Stimulated activated CD4-positive, alpha-beta T cell treated with anti-CD3 and anti-CD28 coated beads, Interleukin-4, amount 100 ng/mL, for 4 hours (primary cell): ENCODE measurements at places on chromosomes 2 and 18.

GRCh38 chr18:75048776-75049454 lies 160.0 kb downstream of the PTGR3 start:
- no peak for DNase-seq

GRCh38 chr18:54845787-54846186 lies 17.5 kb downstream of the RAB27B start:
- DNase-seq = no peak

DNA sequence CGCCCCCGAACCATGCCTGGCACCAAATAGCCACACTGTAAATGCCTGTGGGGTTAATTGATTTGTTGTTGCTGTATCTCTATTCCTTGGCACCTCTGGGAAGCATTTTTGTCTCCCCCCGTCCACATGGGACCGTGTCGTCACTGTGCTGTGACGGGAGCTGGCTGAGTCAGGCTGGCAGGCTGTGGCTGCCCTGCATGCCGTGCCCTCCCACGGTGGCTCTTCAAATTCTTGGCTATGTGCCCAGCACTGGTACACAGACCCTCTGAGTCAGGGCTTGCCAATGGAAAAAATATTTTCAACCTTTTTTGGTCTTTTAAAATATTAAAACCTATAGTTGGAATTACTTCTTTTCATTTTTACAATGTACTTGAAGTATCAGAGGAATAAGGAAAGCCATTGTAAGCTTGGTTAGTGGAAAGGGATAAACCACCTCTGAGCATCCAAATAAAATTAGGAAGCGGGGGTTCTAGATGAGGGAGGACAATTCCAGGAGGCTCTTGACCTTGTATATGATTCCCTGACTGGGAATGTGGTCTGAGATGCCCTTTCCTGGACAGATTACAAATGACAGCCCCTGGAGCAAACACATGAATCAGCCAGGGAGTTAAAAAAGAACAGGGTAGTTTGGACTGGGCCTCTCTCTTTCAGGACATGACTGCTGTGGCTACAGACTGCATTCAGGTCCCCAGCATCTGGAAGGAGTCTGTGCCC lies 59.4 kb downstream of the DGKD start:
- peak; percentile 86 for DNase-seq

GRCh38 chr2:71347517-71347916 lies 15.9 kb downstream of the ZNF638 start:
- no peak for DNase-seq

DNA sequence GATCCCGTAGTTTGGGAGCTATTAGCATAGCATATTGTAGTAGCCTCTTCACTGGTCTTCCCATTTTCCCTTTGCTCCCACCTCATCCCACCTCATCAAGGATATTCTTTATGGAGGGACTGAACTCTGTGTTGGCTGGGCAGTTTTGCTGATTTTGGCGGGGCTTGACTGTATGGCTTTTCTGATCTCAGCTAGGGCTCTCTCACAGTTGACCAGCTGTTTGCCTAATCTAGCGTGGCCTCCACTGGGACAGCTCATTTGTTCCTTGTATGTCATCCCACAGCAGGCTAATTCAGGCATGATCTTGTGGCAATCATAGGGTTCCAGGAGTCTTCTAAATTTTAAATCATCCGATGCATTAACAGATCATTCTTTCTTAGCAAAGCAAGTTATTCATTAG lies 30.2 kb upstream of the MTX2 start:
- no peak for DNase-seq

GRCh38 chr2:18209934-18210639 lies 331.6 kb downstream of the KCNS3 start:
- no peak for DNase-seq

GRCh38 chr2:37894047-37894446 lies 31.0 kb upstream of the RMDN2 start:
- no peak for DNase-seq

DNA sequence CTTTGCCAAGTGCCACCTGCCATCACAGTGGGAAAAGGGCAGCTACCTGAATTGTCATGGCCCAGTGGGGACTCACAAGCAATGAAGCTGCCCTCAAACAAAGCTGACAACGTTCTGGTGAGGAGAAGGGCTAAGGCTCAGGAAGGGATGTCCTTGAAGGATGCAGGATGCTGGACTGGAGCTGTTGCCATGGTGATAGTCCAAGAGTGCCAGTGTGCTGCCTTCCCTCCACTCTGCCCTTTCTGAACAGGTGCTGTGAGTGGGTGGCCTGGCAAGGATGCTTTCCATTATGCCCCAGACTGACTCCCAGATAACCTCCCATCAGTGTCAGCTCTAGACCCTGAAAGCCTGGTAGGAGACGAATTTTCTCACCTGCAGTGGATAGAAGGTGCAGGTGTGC lies 137.8 kb upstream of the GYPC start:
- no peak for DNase-seq

- no peak for DNase-seq
Observed at GRCh38 chr2:38409156-38410102, 32.4 kb upstream of the ATL2 start.
